Fibroblast of lung (primary cell): ENCODE measurements at places on chromosomes 7 and 10.

GRCh38 chr7:12812111-12812510 is 124.7 kb downstream of the ARL4A start:
- DNase-seq = no peak

DNA sequence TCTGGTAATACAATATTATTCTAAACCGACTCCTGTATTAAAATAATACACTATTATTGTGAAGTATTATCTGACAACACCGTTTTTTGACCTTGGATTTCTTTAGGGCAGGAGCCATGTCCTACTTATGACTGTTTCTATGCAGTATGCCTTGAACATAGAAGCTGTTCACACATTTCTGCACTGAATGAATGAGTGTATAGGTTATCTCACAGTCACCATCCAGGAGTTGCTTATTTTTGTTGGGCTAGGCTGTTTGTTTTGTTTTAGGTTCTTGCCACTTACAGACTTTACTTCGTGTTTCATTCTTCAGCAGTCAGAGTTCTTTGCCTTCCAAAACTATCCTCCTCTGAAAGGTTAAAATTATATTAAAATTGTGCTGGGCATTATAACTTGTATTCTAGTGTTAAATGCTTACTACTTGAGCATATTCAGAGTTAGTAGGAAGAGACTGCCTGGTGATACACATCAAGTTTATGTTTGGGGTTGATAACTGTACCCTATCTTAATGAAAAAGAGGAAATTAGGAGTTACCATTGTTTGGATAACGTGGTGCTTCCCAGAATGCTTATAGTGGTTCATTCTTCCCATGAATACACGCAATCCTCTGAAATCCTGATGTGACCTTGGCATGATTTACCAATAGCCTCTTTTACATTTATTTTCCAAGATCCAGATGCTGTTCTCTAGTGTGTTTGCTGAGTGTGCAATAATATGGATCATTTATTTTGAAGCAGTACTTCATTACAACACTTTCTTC is 1.7 kb downstream of the RALA start:
- DNase-seq = peak; percentile 89

DNA sequence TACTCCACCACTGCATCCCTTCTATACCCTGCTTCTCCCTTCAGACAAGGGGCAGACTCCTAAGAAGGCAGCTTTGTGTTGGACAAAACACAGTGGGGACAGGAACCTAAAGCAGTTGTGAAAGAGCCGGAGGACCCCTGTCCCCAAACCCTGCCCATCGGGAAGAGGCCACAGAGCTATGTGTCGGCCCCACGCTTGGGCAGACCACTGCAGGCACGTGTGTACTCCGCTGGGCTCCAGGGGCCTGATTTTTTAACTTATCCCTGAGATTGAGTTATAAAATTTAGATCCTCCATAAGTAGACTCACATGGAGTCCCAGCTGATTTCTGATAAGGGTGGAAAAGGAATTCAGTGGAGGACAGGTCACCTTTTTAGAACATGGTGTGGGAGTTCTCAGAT is 310.5 kb downstream of the ADARB2 start:
- no peak for DNase-seq

- peak; percentile 18 for DNase-seq
These were observed 320.8 kb upstream of the NRP1 start for GRCh38 chr10:33655165-33655815.

GRCh38 chr7:111108496-111108895 is 17.6 kb downstream of the LRRN3 start:
- DNase-seq = peak; percentile 54

GRCh38 chr10:124245806-124246440 is 152.5 kb upstream of the CHST15 start:
- no peak for DNase-seq

- no peak for DNase-seq
These were observed 12.7 kb upstream of the PIP4K2A start for GRCh38 chr10:22727112-22727511.

DNA sequence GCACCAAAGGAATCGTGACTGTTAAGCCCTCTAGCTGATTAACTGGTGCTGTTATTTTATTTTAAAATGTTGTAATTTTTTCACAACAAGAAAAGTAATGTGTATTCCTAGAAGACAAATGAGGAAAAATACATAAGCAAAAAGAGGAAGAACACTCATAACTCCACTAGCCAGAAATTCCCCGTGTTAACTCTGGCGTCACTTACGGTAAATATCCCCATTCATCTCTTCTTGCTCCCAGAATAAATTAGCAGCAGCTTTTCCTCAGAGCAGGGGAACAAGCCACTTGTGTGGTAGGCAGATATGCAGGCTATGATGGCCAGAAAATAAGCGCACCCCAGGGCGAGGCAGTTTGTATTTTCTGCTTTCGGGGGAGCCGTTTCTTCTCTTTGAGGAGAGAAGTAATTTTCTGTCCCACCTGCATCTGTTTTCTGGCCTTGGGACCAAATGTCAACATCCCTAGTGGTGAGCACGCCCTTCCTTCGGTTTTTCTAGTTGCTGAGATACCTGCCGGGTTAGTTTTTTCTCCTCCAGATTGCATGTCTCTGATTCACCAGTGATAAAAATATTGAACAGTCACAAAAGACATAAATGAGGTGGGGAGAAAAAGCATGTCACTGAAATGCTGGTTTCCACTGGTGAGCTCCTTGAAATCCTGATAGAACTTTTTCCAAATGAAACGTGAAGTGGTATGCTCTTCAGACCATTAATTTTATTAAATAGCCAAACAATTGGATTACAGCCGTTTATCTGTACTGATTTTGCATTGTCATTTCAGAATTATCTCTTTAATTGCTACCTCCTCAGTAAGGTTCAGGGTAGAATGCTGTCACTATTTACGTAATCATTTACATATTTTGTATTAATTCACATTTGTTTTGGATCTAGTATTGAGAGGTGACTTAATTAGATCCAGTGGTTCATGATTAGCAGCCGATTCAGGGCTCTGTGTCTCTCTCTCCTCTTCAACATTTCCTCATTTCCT is 268.1 kb downstream of the CAMK1D start:
- no peak for DNase-seq

DNA sequence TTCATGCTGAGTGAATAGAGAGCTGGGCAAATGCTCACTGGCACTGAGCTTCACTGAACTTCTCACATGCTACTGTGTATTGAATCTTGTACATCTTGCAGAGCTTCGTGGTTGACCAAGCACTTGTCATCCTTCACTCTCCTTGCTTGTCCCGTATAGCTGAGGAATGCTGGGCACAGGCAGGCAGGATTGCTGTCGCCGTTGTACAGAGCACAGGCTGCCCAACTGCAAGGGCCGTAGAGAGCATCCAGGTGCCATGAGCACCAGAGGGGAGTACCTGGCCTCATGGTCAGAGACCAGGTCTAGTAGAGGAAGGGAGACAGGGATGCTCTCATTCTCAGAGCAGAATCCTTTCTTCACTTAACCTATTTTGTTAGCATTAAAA is 99.8 kb upstream of the RET start:
- DNase-seq = no peak

DNA sequence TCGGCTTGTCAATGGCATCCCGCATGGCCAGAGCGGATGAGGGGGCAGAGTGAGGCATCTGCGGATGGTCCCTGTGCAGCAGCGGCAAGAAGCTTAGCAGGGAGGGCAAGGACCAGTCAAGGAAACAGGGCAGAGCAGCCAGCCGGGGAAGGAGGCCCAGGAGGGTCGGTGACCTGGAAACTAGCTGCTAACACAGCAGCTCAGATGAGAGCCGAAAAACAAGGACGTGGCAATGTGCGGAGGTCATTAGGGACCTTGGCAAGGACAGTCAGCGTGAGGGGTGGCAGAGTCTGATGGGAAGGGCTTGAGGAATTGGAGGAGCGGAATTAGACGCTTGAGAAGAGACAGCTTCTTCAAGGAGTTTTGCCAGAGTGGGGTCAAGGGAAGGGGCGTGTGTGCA is 20.1 kb upstream of the SH2B2 start:
- DNase-seq = no peak

GRCh38 chr7:47087866-47088265 is 494.0 kb downstream of the TNS3 start:
- no peak for DNase-seq

DNA sequence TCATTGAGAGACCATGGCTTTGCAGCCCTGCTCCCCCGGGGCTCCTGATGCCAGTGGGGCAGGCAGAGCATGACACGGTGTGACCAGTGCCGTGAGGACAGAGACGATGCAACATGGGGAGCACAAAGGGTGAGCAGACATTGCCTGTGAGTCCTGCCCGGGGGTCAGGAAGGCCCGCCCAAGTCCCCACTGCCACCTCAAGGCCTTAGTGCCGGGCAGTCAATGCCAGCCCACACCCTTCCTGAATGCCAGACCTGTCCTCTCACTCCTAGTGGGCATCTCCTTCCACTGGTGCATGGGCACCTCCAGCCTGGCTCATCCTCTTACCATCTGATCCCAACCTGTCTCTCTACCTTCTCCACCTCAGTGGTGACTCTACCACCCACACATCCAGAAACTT is 157.9 kb upstream of the ZMIZ1 start:
- DNase-seq = no peak

GRCh38 chr10:103653581-103654037 is 160.1 kb downstream of the NEURL1 start:
- no peak for DNase-seq

DNA sequence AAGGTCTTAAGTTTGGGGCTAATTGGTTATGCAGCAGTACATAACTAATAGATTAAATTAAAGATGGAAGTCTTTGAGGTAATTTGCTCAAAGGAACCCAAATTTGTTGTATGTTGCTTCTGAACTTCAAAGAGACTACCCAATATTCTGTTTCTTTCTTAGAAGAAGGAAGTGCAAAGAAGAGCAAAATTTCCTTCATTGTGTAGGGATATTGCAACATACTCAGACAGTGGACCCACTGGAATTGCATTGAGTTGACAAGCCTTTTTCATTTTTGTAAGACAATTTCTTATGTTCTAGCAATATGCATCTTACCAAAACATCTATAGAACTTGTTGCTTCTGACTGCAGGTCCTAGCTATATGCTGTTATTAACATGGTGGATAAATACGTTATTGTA is 527.8 kb downstream of the SH2D4B start:
- no peak for DNase-seq

GRCh38 chr10:6044751-6045313 is 17.3 kb downstream of the IL2RA start:
- DNase-seq = no peak

DNA sequence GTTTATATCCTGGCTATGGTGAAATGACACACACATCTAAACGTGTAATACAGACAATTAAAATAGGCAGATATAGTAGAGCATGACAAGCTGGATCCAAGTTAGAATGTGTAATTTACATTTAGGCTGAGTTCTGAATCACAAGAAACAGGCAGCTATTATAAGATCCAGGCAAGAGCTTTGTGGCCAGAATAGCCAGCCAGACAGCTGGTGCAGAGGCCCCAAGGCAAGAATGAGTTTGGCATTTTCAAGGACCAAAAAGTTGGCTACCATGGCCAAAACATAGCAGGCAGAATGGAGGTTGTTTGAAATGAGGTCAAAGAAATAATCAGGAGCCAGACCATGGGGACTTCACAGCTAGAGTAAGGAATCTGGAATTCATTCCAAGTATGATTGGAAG is 281.7 kb downstream of the MTERF1 start:
- no peak for DNase-seq

GRCh38 chr10:10788761-10789160 is 228.9 kb upstream of the CELF2 start:
- DNase-seq = no peak

- no peak for DNase-seq
These were observed 36.8 kb upstream of the INPP5F start for GRCh38 chr10:119689016-119689580.

- no peak for DNase-seq
These were observed 28.4 kb upstream of the VWDE start for GRCh38 chr7:12431886-12432556.

- no peak for DNase-seq
These were observed 157.5 kb upstream of the TNS3 start for GRCh38 chr7:47739301-47739875.

DNA sequence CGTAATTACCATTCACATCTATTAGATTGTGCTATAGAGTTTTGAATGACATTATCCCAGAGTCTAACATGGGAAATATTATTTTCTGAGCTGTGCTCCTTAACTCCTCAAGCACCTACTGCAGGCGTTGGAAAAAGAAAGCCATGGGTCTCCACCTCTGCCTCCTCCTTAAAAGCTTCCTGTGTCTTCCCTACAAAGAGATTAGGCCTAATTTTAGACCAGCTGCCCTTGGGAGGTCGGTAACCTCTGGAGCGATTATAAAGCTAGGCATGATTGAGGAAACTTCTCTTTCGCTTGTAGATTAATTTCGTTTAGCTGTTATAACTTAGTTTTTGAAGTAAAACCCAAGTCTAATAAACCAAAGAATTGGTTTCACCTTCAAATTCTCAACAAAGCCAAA is 75.2 kb downstream of the PLXDC2 start:
- no peak for DNase-seq

DNA sequence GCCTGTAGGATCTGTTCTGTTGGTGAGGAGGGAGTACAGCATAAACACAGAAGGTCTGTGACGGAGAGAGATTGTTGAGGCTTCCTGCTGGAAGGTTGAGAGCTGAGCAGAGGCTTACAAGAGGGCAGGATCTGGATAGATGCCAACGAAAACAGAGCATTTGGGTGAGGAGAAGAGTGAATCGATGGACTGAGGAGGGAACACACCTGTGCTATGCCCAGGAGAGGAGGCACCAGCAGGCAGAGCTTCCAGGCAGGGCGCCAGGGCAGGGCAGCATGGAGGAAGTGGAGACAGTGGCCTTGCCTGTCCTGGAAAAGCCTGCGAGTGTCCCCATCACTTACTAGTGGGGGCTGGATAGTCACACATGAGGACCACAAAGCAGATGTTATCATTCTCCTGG is 282.9 kb downstream of the PAXIP1 start:
- DNase-seq = no peak
